NCI-H1417 (cell line): ENCODE measurements at places on chromosomes 11 and 22.

DNA sequence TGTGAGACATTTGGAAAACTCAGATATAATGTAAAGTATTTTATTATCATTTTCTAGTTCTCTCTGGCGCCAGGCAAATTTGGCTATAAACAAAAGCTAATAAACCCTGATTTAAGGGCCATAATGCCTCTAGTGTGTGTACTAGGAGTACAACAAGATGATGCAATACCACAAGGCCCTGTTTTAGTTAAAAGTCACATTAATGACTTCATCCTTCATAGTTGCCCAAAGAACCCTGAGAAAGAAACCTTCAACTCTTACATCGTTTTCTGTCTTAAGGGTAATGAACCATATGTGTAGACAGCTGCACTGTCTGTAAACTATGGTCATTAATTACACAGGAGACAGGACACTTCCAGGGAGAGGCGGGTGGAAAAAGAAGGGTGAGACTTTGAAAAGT is 538.4 kb downstream of the FAM181B start:
- DNase-seq, result no peak

DNA sequence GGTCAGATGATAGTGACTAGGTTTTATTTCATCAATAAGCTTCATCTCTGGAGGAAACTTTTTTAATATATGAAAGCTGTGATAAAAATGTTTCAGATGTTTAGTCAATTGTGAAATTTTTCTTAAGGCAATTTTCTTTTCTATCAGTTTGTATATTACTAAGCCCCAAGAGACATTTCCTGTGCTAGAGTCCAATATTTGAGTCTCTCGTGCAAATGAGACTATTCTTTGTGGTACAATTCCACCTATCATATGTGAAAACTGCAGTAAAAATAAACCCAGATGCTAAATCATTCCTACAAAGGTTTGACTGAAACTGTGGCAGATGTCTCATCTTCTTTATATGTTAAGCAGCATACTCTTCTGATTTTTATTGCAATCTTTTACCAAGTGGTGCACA is 28.0 kb downstream of the CTR9 start:
- DNase-seq, result no peak

DNA sequence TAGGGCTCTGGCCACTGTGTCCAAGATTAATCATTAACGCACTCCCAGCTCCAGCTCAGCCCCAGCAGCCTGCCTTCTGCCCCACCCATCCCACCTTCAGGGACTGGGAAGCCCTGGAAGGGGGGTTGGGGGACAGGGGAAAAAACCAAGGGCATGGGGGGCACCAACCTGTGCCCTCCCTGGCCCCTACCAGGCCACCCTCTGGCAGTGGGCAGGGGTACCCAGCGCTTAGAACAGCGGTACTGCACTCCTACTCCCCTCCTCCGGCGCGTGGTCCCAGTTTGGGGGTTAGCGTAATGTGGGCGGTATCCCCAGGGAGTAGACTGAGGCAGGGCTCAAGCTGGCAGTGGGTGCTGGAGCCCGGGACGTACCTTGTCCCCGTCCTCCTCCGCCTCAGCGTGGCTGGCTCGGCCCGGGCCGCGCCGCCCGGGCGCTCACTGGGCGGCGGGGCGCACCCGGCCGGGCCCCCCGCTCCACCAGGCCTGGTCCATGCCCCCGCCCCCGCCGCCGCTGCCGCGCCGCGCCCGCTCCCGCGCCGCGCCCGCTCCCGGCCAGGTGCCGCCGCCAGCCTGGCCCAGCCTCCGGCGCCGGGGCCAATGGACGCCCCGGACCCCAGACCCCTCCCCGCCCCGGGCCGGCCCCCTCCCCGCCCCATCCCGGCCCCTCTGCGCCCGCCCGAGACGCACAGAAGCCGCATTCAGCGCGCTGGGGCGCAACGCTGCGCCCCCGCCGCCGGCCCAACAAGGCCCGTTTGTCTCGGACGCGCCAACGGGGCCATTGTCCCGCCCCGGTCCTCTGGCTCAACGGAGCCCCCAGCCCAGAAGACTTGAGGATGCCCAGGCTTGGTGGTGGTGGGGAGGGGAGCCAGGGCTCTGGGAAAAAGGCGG is at the start of gene GAL3ST1:
TSS of gene GAL3ST1 (minus strand) at position 571 of the 887 bp plus-strand sequence. CDS start 17,273 bp downstream, outside the sequence.
- DNase-seq, result no peak

DNA sequence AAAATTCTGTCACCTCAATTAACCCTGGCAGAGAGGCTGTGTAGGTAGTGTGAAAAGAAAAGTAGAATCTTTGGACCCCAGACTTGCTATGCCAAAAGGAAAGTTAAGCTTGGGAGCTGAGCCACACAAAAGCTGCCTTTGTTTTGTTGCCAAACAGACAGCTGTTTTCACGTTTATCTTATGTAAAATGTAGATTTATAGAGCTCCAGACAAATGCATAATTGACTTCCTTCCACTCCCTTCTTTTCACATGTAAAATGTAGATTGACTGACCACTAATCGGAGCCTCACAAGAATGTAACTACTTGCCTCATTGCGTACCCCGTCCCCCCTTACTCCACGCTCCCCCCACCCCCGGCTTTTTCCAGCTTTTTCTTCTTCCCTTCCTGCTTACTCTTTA is 2302.2 kb upstream of the RAG2 start:
- DNase-seq, result no peak

DNA sequence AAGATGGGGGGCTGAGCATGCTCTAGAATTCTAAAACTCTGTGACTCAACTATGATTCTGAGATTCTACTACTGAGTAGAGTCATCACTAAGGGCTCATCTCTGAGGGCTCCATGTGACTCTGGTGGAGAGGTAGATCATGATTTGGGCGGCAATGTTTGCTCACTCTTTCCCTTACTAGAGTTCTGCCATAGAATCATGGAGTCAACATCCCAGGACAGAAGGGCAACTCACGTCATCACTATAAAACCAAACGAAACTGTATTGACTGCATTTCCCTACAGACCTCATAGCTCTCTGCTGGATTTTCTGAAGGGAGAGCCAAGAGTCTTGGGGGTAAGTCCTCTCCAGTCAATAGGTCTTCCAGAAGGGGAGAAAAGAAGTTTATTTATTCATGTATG is at the start of gene MS4A14:
TSS of gene MS4A14 (plus strand) at position 78 of the 400 bp plus-strand sequence. CDS start at position 198, 120 bp downstream.
- DNase-seq, result no peak

- DNase-seq, result no peak
Measured at GRCh38 chr11:18299721-18300120, 22.2 kb downstream of the HPS5 start.

DNA sequence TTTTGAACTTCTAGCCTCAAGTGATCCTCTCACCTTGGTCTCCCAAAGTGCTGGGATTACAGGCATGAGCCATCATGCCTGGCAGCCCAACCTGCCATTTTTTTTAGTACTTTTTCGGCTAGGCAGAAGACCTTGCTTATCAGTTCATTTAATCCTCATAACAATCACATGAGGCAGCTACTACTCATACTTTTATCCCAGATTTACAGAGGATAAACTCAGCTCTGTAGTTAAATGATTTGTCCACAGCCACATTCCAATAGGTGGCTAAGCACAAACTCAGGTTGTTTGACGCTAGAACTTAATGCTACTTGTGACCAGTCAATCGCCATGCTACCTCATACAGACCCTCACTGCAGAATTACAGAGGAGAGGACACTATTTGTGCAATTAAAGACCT is 28.1 kb downstream of the SBF2 start:
- DNase-seq, result no peak

GRCh38 chr22:31363885-31364465 is 17.8 kb upstream of the PATZ1 start:
- no peak for DNase-seq

DNA sequence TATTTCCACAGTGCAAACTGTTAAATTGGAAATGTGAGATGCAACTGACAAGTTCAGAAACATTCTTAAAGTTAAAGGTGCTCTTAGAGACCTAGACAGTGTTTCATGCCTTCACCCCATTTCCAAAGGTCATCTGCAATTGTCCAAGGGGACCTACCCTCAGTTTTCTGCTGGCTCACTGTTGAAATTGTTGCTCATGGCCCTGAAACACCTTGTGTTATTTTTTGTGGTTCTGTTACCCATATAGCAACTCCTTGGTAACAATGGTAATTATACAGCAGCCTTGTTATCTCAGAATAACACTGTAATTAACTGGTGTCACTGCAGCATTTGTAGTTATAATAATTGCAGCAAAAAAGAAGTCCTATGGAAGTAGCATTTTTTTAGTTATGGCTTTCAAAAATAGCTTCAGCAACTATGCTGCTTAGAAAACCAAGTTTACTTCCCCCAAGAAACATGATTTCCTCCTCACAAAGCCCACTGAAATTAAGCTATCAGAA is 49.2 kb upstream of the CCDC34 start:
- no peak for DNase-seq

DNA sequence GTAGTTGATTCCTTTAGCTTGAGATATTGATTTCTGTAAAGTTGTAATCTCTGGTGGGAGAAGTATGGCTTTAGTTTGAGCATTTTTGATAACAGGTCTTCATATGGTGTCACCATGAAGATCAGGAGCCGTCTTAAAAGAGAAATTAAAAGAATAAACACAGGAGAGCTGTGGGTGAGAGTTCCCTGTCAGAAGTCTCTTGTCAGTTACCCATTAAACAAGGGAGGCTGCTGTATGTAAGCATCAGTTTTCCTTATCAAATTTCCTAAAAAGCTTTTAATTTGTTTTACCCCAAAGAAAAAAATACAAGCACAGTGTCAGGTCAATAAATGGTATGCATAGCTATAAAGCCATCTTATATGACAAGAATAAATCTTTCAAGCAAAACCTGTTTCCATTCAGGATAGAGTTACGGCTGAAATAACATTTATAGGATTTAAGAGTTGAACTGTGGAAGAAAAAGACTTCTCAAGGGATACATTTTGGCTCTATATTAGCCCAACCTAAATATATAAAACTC is 767.5 kb downstream of the JRKL start:
- no peak for DNase-seq

DNA sequence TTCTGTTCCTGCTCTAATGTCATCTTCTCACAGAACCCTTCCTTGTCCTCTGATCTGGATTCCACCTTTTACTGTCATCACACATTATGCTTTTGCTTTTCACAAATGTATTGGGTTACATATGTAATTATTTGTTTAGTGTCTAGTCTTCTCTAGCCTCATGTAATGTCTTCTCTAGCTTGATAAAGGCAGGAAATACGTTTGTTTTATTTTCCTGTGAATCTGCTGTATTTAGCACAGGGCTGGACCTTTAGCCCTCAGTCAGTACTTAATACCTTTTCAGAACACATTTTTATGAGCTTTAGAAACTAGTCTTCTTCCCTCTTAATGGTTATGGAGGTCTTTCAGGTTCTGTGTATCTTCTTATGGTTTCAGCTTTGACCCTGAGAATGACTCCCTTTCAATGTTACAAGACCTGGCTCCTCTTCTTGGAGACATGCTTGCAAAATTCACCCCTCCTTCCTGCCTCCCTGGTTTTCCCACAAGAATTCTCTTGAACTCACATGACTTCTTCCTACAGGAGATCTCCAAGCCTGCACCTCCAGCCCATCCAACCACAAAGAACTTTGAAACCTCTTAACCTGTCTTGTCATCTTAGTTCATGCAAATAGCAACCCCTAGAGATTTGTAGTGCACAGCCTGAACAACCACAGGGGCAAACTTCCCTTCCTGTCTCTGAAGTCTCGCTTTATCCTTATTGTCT is 132.7 kb upstream of the DDI1 start:
- DNase-seq, result no peak

GRCh38 chr22:19821523-19822300 is 33.0 kb downstream of the GNB1L start:
- no peak for DNase-seq

- no peak for DNase-seq
Measured at GRCh38 chr11:13126430-13126829, 117.3 kb downstream of the RASSF10 start.

DNA sequence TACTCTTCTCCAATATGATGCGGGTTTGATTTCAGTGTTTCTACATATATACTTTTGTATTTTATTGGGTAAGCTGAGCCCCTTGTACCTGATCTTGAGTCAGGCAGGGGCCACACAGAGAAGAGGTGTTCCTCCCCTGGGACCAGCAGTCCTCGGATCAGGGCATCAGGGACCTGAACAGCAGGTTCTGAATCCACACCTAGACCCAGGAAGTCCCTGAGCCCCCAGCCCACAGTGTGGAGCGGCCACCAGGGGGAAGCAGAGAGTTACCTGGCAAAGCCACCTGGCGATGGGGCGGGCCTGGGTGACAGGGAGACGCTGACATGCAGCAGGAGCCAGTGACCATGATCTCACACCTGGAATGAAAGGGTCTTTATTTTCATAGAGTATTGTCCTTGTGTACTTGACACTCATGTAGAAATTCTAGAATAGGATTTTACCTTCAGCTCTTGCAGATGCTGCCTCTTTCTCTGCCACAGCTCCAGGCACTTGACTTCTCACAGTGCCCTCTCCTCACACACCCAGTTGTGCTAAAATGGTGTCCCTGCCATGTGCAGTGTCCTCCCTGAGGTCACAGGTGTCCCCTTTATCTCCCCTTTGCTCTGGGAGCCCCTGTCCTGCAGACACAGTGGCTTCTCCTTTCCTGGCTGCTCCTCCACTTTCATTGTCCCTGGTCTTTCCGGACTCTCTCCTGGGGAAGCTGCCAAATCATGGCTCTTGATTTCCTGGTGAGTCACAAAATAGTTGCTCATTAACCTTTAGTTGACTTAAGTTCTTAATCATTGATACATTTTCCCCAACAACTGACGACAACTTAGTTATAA is 48.5 kb downstream of the GGTLC2 start:
- DNase-seq, result peak; percentile 57

- no peak for DNase-seq
Measured at GRCh38 chr11:104623518-104623917, 274.7 kb downstream of the CASP12 start.

GRCh38 chr11:19320827-19321226 is 80.1 kb upstream of the E2F8 start:
- DNase-seq, result no peak

DNA sequence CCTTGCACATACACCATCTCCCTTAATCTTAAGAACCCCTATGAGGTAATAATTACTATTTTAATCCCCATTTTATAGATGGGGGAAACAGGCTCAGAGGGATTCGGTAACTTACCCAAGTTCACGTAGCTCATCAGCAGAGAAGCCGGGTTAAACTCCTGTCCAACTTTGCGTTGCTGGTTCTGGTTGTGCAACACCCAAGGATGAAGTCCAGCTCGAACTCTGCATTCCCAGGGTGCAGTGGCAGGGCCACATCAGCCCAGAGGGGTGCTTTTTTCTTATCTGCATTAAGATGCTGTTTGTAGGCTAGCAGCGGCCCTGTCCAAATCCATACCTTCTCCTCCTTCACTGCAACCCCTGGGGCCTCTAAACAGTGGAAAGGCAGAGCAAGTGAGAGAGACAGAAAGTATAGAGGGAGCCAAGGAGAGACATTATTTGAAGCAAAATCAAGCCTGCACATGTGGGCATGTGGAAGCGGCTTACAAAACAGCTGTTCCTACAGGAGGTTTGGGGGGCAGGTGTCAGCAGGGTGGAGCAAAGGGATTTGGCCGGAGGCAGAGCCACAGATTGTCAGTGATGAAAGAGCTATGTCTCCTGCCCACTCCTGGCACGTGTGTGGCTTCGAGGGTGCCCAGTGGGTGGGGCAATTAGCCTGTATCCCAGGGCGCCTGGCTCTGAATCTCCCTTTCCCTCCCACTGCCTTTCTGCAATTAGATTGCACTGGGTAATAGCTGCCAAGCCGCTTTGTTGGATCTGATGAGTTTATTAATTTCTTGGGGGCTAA is 129.5 kb upstream of the TBCEL start:
- peak; percentile 87 for DNase-seq

GRCh38 chr11:88410656-88411055 is 73.1 kb upstream of the CTSC start:
- peak; percentile 20 for DNase-seq
